Mammary epithelial cell (primary cell): ENCODE measurements at places on chromosomes 13 and 19. TPM values are rescaled to one million over a fixed set of nuclear protein-coding genes. Genes with fewer than 3 reads are reported as not detected.
A peak's percentile ranks its signal among the peaks of the same experiment; 100 is the strongest.

- DNase-seq = no peak
These were observed 308.4 kb downstream of the FGF9 start for GRCh38 chr13:21979161-21979806.

TEKTIP1 gene
- total RNA-seq = not detected

NKPD1 gene
- total RNA-seq = 1.8 TPM

C19orf81 gene
- not detected for total RNA-seq

DNA sequence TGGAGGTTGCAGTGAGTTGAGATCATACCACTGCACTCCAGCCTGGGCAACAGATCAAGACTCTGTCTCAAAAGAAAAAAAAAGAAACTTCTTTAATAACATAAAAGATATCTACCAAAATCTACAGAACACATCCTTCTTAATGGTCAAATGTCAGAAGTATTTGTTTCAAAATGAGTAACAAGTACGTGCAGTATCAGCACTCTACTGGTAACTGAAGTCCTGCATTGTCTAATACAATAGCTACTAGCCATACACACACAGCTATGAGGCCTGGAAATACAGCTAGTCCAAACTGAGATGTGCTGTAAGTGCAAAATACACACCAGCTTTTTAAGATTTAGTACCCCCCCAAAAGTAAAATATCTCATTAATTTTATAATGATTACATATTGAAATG is 88.1 kb downstream of the TSC22D1 start:
- DNase-seq = no peak

IRGC gene
- not detected in 2 replicates for total RNA-seq

DNA sequence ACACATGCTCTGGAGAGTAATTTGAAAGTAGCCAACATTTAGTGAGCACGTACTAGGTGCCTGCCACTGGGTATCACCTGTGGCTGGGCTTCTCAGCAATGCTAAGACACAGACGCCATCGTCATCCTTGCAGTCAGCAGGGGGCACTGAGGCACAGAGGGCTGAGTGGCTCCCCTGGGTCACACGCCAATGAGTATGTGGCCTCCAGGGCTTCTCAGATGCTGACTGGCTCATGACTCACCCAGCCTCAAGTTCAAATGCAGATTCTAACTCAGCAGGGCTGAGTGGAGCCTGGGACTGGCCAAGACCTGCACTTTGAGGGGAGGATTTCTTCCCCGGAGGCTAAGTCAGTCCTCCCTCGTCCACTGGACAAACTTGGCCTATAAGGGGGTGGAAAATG is 115.1 kb upstream of the CACNA1A start:
- peak; percentile 98 for DNase-seq

DNA sequence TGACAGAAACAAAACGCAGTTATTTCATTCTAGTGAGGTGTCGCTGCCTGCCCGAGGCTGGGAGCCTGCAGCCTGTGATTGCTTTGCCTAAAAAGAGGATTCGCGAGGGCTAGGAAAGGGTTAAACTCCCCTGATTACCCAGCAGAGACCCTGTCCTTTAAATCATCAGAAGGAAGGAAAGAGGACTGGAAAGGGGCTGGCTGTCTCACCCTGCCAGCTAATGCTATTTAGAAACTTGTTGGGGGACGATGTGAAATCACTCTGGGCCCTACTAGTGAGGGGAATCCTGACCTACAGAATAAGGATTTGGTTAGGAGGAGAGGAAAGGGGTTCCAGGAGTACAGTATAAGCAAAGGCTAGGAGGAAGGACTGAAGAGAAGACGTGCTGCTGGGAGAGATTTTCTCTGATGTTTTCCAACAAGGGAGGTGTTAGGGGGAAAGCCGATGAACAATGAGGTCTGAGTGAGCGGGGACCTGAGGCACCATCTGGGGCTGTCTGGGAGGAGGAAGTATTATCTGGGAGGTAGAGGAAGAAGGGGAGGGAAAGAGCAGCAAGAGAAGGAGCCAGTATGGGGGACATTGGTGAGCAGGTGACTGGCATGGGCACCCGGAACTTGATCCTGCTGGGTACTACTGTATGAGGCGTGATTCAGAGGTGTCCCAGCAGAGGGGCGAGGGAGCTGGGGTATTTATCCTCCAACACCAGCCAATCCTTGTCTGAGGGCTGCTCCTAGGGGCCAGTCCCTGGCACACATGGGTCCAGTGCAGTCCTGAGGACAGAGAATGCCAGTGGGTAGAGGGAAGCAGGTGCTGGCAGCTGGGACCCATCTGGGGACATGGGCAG is 55.7 kb upstream of the PTPRS start:
- DNase-seq = no peak

- peak; percentile 79 for DNase-seq
These were observed 3.2 kb downstream of the ELAVL1 start for GRCh38 chr19:8001995-8002849.

NXNL1 gene
- total RNA-seq = not detected

DNA sequence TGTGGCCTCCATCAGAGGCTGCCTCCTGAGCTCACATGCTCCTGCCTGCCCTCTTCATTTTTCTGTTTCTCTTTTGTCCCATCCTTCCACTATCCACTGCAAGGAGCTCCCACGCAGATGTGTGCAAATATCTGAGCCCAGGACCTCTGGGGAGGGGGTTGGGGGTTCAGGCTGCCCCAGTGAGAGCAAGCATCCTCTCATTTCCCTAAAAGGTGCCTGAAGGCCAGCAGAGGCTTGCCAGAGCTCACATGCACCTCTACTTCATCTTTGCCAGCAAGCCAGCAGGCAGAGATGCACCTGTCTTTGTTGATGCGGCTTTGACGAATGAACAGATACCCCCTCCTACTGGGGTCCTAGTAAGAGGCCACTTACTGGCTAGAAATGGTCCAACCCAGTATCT is 128.8 kb downstream of the FGF9 start:
- DNase-seq = no peak

DNA sequence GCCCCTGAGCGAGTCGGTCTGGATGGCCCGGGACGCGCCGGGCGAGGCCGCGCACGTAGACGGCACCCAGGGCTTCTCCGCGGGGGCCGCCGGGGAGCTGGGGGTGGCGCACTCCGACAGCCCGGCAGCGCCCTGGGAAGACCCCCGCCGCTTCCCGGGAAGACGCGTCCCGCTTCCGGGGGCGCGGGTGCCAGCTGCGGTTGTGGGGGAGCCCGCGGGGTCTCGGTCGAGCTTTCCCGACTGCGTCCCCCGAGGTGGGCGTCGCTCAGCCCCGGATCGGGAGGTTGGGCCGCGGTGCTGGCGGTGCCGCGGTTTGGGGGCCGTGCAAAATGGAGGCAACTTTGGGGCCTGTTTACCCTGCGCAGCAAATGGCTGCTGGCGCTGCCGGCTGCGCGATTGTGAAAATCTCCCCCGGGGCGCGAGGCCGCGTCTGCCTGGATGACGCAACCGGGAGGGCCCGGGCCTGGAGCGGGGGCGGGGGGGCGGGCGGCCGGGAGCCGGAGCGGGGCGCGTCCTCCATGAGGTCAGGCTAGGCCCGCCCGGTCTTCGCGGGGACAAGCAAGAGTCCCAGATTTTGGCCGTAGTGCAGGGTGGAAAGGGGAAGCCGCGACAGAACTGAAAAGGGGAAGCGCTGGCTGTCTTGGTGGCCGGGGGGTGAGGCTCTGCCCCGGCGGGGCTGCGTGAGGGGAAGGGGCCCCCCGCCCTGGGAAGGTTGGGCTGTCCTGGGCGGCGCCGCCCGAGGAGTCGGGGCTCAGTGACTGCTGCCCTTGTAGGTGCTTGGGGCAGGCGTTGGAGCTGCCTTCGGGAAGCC is 11.3 kb downstream of the PEAK3 start:
- DNase-seq = peak; percentile 78

FCAR gene
- total RNA-seq = not detected

KANK3 gene
- 0.33 TPM for total RNA-seq

DNA sequence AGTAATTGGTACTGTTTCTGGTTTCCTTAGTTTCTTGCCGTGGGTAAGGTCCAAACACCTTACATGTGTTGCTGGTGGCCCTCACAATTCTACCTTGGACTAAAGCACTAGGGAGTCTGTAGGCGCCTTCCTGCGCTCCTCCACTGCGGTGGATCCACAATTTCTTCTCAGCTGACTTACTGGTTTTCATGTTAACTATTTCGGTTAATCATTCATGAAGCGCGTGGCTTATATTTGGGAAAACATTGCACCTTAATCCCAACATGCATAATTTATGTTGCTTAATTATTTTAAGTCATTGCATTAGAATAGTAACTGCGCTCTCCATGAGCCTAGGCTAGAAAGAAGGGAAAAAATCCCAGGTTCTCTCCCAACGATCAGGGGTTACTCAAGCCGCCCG is 37.7 kb downstream of the ARHGEF7 start:
- DNase-seq = no peak

DNA sequence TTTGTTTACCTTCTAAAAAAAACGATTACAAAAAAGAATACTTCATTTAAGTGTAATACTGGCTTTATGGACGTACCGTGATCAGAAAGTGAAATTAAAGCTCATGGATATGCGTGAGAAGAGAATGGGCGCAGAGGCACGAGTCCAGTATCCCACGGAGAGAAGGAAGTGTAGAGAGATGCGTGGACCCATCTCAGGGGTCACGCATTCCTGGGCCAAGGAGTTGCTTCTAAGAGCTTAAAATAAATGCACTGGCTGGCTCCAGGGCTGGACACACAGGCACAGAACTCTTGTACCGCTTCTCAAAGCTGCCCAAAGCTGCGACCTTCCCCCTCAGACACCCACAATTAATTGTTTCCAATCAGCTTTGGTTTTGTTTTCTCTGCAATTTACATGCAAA is 8.7 kb upstream of the SPC24 start:
- no peak for DNase-seq

DNA sequence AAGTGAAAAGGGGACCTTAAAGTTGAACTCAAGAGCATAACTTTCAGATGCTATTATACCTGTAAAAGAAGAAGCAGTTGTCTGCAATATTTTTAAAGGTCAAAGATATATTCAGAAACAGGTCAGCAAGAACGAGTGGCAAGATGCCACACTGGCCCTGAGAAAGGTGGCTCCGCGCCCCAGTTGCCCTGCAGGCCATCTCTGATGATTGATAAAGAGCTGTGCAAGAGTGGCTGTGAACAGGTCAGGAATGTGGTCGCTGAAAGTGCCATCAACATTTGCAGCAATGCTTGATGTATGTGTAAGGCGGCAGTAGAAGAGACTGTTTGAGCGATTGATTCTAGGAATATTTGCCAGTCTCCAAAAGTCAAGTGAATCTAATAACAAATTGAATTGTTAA is 664.2 kb upstream of the SLC10A2 start:
- no peak for DNase-seq

GRCh38 chr13:50421473-50422130 is 406.4 kb downstream of the KCNRG start:
- DNase-seq = peak; percentile 51

GRCh38 chr13:113914333-113915011 is 50.6 kb upstream of the GAS6 start:
- DNase-seq = no peak

GRCh38 chr19:36041831-36042230 is 9.2 kb upstream of the CLIP3 start:
- peak; percentile 20 for DNase-seq

IGSF23 gene
- total RNA-seq = not detected

GRCh38 chr19:38095411-38096308 is 128.4 kb downstream of the DPF1 start:
- DNase-seq = peak; percentile 44

DNA sequence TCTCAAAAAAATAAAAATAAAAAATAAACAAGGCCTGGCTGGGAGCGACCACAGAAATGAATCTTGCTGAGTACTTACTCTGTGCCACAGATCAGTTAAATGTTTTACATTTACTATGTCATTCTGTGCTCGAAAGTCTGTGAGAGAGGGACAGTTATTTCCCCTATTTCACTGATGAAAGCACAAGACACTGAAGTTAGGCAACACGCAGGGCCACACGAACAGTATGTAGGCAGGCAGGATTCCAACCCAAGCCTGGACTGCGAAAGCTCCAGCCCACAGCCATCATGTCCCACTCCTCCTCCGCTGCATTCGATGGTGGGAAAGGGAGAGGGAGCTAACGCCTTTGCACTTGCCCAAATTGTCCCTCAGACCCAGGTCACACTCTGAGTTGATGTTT is 34.2 kb downstream of the RUBCNL start:
- no peak for DNase-seq
